Right forelimb (tissue), 1 donor: ENCODE measurements at places on chromosomes 1 and 21.

- DNase-seq = peak; percentile 71
Observed at GRCh38 chr1:180912211-180912800, 391 bp upstream of the KIAA1614 start.

GRCh38 chr1:228964178-228965089 lies 229.2 kb downstream of the RHOU start:
- peak; percentile 61 for DNase-seq

GRCh38 chr21:39094087-39094780 lies 89.0 kb downstream of the PSMG1 start:
- DNase-seq = no peak

DNA sequence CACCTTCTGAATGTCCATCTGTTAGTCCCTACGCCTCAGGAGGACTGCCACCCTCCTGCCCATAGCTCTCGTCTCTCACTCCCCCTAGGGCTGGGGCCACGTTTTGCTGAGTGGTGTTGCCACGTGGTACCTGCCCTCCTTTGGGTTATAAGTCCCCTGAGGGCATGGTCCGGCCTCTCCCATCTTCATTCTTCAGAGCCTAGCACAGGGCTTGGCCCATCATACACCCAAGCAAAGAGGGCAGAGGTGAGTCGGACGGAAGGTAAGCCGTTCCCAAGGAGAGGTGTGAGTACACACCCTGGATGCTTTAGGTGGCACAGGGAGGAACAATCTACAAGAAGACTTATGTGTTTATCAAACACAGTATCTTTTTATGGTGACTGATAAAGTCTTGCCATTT lies 10.9 kb downstream of the PADI2 start:
- no peak for DNase-seq

- peak; percentile 48 for DNase-seq
Observed at GRCh38 chr1:202967684-202968281, 726 bp upstream of the CYB5R1 start.

DNA sequence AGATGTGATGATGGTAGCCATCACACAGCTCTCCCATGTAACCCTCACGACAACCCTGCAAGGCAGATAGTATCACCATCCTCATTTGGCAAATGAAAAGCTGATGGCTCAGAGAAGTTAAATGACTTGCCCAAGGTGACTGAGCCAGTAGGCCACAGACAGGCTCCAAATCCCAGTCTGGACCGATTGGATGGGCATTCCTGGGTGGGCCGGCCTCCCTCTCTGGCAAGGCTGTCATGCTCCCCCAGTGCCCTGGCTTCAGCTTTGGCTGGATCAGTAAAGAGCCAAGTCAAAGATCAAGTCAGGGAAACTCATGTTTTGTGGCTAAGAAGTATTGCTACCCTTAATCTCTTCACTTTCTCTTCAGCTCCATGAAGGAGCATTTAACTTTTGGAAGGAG lies 41.2 kb downstream of the CDCP2 start:
- peak; percentile 20 for DNase-seq

GRCh38 chr1:7576946-7577657 lies 194.0 kb upstream of the VAMP3 start:
- no peak for DNase-seq

GRCh38 chr1:24327891-24328290 lies 8.7 kb downstream of the GRHL3 start:
- no peak for DNase-seq

- DNase-seq = no peak
Observed at GRCh38 chr1:212328248-212328647, 43.0 kb downstream of the PPP2R5A start.

DNA sequence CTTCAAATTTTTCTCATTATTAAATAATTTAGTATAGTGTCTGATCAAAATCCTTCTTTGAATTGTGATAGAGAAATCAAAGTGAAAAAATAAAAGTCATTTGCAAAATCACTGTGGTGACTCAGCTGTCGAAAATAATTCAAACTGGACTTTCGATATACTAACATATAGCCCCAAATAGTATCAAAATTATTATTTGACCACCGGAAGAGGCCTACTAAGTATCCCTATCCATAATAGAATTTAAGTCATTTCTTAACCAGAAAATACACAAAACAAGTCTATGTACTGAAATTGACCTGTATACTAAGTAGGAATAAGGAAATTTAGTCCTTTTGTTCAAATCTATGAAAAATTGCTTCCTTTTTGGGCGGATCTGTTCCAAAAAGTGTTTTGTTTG lies 180.7 kb downstream of the MRPL39 start:
- no peak for DNase-seq

DNA sequence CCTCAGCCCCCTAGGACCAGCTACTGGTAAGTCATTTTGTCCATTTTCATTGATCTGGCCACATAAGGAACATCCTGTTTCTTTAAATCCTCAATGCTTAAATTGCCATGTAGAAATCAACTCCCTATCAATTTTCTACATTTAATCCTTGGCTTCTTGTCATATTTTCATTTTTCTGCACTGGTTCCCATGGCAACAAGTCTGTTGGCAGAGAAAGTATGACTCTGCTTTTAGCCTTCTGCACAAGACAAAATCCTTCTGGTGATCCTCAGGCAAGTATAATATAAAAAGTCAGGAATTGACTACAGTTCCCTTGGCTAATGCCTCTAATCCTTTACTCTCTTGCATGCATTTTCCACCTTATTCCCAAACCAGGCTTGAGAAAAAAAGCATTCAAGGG lies 65.0 kb downstream of the LRRC40 start:
- DNase-seq = peak; percentile 51

GRCh38 chr1:94037392-94038229 lies 83.3 kb downstream of the ABCA4 start:
- DNase-seq = no peak

- peak; percentile 61 for DNase-seq
Observed at GRCh38 chr1:222454782-222455181, 93.1 kb downstream of the HHIPL2 start.
